ENCODE measurements at places on chromosomes 16 and 17.
A peak's percentile ranks its signal among the peaks of the same experiment; 100 is the strongest.

- DNase-seq = no peak
Measured at GRCh38 chr17:44914698-44915271, 515 bp downstream of the GFAP start.

GRCh38 chr16:31331141-31331764, 23.7 kb upstream of the ITGAX start:
- no peak for DNase-seq

DNA sequence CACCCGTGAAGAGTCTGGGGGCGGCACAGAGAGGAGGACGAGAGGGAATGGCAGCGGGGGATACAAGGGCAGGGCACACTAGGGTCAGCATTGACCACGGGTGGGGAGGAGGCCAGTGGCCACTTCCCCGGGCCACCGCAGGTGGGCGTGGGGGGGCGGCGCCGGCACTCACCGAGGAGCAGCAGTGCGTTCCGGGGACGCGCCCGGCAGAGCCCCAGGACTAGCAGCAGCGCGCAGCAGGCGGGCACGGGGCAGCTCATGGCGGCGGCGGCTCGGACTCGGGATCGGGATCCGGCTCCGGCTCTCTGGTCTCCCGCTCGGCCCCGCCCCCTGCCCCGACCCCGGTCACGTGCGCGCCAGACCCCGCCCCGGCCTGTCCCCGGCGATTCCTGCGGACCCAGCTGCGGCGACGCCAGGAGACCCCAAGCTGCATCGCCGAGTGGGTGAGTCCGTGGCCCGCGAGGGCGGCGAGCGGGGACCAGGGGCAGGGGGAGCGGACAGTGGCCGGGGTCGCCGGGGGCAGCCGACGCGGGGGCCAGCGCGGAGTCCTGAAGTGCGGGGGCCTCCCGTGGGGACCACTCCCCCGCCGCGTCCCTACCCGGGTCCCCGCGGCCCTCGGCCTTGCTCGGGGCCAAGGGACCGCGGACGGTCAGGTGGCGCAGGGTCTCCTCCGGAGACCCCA, at the start of the genes SGSH and SLC26A11:
Gene SGSH (minus strand): TSS at position 280 of the 682 bp plus-strand sequence. CDS start 20 bp downstream, at position 260.
Gene SLC26A11 (plus strand): TSS at position 374 of the 682 bp plus-strand sequence. CDS start 1,134 bp downstream, outside the sequence.
- peak; percentile 87 for DNase-seq

GRCh38 chr16:709566-710499, 4.2 kb upstream of the FBXL16 start:
- DNase-seq = no peak

- no peak for DNase-seq
Measured at GRCh38 chr17:64777415-64778239, 115.5 kb upstream of the SMURF2 start.

GRCh38 chr17:43718544-43718943, 40.0 kb downstream of the SOST start:
- no peak for DNase-seq

- no peak for DNase-seq
Measured at GRCh38 chr17:66467766-66468165, 165.4 kb downstream of the PRKCA start.

DNA sequence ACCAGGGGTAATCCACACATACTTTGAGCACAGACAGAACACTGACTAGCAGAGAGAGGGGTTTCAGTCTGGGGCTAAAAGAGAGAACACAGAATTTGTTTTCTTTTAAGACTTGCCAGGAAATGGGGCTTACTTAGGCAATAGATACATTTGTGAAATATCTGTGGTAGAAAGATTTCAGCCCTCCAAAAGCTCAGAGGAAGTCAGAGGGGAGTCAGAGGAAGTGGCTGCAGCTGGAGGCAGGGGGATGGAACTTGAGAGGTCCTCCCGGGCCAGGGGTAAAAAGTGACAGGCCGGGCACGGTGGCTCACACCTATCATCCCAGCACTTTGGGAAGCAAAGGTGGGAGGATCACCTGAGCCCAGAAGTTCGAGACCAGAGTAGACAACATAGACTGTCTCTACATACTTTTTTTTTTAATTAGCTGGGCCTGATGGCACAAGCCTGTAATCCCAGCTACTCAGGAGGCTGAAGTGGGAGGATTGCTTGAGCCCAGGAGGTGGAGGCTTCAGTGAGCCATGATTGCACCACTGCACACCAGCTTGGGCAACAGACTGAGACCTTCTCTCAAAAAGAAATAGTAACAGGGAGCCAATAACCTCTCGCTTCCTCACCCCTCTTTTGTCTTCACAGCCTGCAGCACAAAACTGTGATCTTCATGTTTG, 49.9 kb downstream of the NLRC5 start:
- no peak for DNase-seq

DNA sequence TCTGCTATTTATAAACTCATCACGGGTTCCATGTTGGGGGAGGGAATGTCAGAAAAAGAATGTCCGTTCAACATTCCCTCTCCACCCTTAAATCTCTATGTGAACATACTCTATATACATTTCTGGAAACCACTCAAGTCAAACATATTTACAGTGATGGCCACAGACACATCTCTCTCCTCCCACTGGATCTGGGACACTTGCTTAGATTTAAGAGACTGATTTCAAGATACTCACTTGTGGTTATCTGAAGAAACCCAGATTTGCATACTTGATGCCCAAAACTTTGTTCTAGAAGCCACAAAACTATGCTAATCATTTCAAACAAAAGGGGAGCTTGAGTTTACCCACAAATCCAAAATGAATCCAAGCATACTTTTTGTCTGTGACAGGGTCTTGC, 182.9 kb upstream of the SOX9 start:
- no peak for DNase-seq

- DNase-seq = no peak
Measured at GRCh38 chr16:12091569-12092543, 115.3 kb downstream of the SNX29 start.

- peak; percentile 74 for DNase-seq
Measured at GRCh38 chr17:29617481-29618271, 5.0 kb downstream of the CORO6 start.

DNA sequence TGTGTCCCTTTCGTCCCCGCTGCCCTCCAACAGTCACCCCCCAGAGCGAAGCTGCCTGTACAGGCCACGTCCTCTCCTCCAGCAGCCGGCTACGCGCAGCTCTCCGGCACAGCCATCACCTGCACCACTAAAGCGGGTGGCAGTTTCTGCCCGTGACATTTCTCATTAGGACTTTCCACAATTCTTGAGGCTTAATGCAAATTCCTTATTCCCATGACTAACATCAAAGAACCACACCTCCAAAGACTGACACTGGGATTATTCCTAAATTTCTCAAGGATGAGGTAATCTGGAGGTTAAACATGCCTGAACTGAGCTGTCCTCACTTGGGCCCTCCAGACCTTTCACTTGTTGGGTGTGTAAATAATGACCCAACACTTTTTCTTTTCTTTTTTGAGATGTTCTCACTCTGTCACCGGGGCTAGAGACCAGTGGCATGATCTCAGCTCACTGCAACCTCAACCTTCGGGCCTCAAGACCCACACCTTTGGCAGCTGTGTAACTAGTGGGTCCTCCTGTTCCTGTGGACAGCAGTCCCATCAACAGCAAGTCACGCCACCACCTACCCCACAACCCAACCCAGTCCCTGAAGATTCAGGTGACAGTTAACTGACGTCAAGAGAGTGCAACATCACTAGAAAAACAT, 11.7 kb downstream of the ANKRD11 start:
- DNase-seq = peak; percentile 36

- peak; percentile 21 for DNase-seq
Measured at GRCh38 chr16:4500272-4500671, 24.1 kb downstream of the HMOX2 start.

- no peak for DNase-seq
Measured at GRCh38 chr16:54993106-54993895, 62.6 kb downstream of the IRX5 start.

GRCh38 chr17:57377094-57377493, 120.8 kb downstream of the MSI2 start:
- no peak for DNase-seq

DNA sequence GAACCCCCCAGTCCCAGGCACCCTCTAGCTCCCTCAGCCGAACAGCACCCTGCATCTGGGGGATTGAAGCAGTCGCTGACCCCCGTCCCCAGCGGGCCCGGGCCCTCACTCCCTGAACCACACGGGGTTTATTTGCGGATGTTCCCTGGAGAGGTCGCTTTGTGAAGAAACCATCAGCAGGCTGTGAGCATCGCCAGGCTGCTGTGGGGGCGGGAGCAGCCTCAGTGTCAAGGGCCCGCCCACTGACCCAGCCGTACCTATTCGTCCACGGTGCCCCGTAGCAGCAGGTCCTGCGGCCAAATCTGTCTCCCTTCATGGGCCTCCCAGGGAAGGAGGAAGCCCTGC, 6.4 kb upstream of the RAB40C start:
- DNase-seq = no peak

- peak; percentile 91 for DNase-seq
Measured at GRCh38 chr16:69286941-69287713, 24.0 kb upstream of the VPS4A start.

DNA sequence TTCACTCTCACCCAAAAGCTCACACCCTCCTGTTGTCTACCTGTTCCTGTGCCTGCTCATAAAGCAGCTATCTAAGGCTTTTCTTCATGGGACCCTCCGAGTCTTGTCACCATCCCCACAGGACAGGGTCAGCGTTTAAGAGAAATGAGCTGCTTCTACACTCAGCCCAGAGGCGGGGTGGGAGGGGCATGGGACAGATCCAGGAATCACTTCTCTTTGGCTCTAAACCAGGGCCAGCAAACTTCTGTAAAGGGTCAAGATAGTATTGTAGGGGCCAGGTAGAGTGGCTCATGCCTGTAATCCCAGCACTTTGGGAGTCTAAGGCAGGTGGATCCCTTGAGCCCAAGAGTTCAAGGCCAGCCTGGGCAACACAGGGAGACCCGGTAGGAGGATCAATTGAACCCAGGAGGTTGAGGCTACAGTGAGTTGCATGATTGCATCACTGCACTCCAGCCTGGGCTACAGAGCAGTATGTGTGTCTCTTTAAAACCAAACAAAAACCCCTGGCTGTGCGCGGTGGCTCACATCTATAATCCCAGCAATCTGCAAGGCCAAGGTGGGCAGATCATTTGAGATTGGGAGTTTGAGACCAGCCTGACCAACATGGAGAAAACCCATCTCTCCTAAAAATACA, 23.2 kb upstream of the KLHL11 start:
- no peak for DNase-seq

DNA sequence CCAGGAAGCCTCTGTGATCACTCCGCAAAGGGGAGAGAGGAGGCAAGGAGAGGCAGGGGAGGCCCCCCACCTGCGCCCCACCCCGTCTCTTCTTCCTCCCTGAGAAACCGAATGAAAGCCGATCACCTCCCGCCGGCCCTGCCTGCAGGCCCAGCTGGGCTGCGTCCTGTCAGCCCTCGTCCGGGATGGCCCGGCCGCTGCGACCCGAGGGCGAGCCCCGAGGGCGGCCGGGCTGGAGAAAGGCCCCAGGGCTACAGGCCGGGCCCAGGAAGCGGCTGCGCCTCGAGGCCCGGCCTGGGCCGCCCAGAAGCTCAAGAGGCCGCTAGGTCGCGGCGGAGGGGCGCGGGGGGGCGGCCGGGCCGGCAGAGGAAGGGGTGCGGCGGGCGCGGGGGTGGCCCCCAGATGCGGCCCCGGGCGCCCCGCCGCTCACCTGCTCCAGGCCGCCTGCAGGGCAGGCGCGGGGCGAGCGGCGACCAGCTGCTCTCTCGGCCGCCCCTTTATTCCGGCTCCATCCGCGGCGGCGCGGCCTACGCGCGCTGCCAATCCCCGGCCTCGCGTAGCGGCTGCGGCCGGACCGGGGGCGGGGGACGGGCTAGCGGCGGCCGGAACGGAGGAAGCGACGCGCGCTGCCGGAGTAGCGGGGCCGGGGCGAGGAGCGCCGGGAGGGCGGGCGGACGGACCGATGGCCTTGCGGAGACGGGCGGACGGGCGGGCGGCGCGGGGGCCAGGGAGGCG, at the start of gene ZNF319:
Gene ZNF319 (minus strand): TSS at position 702 of the 735 bp plus-strand sequence. CDS start 2,407 bp downstream, outside the sequence.
- DNase-seq = peak; percentile 59

- DNase-seq = no peak
Measured at GRCh38 chr17:8066841-8067775, 20.4 kb downstream of the ALOX12B start.

- peak; percentile 43 for DNase-seq
Measured at GRCh38 chr17:77364381-77364911, 223.7 kb downstream of the SEC14L1 start.

Data from psoas muscle (tissue), 8 donors.